ELR (cell line): ENCODE measurements at places on chromosomes 2 and 18.
A peak's percentile ranks its signal among the peaks of the same experiment; 100 is the strongest.

DNA sequence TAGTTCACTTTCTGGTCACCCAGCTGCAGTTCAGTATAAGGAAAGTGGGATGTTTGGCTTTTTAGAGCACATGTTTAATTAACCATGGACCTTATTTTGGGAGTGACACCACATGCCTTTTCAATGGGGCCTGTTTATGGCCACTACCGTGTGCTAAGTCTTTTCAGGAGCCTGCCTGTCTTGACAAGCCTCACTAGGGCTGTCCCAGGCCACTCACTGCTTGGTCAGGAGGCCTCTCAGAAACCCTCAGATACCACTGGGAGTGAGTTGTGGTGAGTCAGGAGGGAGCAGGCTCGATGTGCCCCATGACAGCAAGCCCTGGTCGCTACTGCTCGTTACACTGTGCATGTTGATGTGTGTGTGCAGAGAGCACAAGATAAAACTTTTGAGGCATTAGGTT is 123.0 kb downstream of the MAP4K4 start:
- DNase-seq: peak; percentile 95

DNA sequence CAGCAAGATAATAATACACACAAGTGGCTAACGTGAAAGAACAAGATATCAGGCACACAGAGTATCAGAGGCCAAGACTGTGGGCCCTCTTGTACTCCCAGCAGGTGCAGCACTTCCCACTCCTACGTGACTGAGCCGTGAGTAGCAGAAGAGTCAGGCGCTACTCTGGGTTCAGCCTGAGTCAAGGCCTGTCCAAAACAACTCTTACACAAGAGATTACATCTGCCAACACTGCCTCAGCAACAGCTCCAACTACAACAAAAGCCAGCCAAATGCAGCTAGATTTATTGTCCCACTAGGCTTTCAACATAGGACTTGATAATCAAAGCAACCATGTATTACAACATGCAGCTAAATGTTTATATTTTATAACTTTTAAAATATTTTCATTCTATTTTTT is 56.2 kb downstream of the ITSN2 start:
- DNase-seq: peak; percentile 32

GRCh38 chr18:67478249-67478648 is 38.3 kb downstream of the DSEL start:
- DNase-seq: no peak

- no peak for DNase-seq
Observed at GRCh38 chr2:239327536-239328350, 73.1 kb downstream of the HDAC4 start.

DNA sequence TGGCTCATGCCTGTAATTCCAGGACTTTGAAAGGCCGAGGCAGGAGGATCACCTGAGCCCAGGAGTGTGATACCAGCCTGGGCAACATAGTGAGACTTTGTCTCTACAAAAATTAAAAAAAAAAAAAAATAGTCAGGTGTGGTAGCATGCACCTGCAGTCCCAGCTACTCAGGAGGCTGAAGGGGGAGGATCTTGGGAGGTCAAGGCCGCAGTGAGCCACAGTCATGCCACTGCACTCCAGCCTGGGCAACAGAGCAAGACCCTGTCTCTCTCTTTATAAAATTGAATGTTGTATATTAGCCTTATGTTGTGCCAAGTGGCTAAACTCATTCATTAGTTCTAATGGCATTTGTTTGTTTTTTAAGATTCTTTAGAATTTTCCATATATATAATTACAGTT is 207.7 kb upstream of the COPS8 start:
- DNase-seq: no peak

- no peak for DNase-seq
Observed at GRCh38 chr18:77619525-77619924, 369.9 kb downstream of the GALR1 start.

GRCh38 chr18:24875286-24875685 is 414.8 kb downstream of the HRH4 start:
- DNase-seq: no peak

- DNase-seq: no peak
Observed at GRCh38 chr18:905948-906415, 1.3 kb downstream of the ADCYAP1 start.

- DNase-seq: no peak
Observed at GRCh38 chr2:61044636-61045035, 21.0 kb upstream of the SANBR start.

- DNase-seq: no peak
Observed at GRCh38 chr2:189536830-189537229, 43.8 kb downstream of the SLC40A1 start.

- no peak for DNase-seq
Observed at GRCh38 chr2:234691214-234691575, 194.3 kb upstream of the ARL4C start.

DNA sequence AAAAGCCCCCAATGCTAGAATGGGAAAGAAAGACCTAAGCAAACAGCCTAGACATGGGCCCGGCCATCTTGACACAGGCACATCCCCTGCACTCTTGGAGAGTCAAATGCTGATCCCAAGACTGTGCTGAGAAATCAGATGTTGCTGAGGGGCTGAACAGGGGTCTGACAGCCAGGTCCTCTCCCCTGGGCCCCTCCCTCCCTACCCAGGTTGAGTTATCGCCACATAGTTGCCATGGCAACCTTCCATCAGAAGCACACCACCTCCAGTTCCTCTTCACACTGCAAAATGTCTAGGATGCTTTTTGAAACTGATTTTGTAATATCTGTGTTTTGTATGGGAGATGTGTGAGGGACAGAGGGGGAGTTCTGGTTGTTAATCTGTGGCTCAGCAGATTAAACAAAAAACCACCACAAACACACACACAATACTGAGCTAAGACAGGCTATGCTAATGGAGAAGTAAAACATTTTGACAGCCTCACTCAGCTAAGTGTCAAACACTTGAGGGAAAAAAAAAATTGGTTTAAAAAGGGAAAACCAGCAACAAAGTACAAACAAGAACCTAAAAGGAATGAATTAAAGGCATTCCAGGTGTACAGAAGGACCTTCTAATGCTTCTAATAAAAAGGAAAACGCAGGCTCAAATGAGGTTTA is 88.2 kb downstream of the TMEM163 start:
- no peak for DNase-seq

GRCh38 chr2:235940330-235940729 is 227.9 kb downstream of the GBX2 start:
- peak; percentile 69 for DNase-seq

- peak; percentile 15 for DNase-seq
Observed at GRCh38 chr2:169361706-169362117, 622 bp downstream of the LRP2 start.

DNA sequence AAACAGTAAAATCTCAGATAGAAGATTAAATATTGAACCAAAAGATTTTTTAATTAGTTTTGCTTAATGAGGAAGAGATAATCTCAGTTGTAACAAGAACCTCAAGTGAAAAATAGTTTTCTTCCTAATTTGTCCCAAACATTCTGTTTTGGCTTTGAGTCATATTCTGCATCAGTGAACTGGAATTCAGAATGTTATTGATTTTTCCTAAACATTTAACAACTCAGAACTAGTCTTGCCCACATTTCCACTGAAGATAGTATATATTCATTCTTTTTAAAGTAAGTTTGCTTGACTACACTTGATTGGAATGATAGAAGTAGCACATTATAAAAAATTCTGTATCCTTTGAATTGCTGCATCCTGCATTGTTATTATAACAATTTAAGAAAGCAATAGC is 85.7 kb upstream of the UGP2 start:
- peak; percentile 74 for DNase-seq

GRCh38 chr2:119071476-119071875 is 87.1 kb downstream of the C1QL2 start:
- DNase-seq: no peak

GRCh38 chr2:186968277-186968676 is 119.3 kb upstream of the ZSWIM2 start:
- no peak for DNase-seq

DNA sequence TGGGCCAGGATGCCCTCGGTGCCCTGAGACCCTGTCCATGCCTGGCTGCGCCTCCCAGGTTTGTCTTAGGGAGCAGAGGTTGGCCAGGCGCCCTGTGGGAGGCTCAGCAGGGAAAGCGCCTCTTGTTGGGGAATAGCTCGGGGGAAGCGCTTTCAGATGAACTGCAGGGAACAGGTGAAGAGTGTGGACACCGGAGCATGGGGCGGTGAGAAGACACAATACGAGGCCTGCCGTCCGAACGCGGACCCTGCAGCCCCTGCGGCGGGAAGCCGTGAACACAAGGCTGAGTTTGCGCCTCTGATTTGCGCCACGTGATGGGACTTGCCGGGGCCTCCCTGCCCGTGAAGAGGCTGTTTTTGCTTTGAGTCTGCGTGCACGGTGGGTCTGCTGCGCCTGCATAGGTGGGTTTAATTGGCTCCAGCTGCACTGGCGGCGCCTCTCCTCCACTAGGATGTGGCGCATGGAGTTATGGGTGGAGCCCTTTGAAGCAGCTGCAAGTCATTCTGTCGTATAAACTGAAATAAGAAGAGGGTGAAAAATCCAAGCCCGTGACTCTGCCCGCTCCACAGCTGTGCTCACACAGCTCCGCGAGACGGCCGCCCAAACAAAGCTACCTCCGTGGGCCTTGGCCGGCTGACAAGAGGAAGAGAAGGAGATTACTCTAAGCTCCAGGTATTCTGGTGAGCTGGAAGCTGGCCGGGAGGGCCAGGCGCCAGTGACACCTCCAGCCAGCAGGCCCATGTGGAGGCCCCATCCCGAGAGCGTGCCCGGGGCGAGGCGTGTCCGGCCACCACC is 103.5 kb upstream of the CTDP1 start:
- no peak for DNase-seq

DNA sequence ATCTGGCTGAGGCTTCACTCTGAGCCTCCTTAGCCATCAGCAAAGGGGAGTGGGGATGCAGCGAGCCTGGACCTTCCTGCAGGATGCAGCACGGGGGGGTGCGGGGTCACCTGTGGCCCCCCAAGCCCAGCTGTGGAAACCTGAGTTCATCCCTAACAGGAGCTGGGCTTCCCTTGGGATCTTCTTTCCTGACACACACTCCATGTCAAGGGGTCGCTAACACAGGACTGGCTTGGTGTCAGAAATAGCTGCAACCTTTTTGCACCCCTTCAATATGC is 174.7 kb downstream of the RTP5 start:
- no peak for DNase-seq

DNA sequence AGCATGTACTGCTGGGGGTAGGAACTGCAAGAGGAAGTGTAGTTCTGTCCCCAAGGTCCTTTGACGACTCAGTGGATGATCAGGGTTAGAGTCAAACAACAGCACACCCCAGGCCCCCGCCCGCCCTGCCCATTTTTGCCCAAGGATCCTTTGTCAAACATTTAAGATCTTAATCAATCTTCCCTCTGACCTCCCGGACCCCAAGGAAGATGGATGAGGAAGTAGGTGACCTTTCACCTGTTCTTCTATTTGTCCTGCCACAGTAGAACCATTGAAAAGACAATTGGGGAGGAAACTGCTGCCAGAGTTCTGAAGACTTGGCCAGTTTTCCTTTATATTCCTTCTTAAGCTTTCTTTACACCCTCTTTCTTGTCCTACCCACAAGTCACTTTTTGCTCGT is 12.1 kb downstream of the EPHA4 start:
- no peak for DNase-seq

DNA sequence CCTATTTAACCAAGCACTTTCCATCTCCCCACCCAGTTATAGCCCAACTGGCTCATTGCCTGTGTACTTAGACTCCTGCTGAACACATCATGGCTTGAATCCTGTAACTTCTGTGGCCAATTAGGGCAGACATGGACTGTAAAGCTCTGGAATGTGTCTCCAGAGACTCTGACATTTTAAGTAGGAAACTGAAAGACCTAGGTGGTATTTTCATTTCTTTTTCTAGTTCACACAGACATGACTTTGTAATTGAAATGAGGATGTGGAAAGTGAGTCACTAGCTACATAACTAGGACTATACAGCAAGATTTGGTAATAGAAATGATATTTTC is 12.2 kb downstream of the DOK1 start:
- peak; percentile 85 for DNase-seq

- no peak for DNase-seq
Observed at GRCh38 chr2:72028351-72028995, 119.2 kb downstream of the CYP26B1 start.

GRCh38 chr2:162473-163382 is 101.1 kb downstream of the SH3YL1 start:
- DNase-seq: no peak

- DNase-seq: no peak
Observed at GRCh38 chr2:47297767-47298425, 105.1 kb upstream of the MSH2 start.

- no peak for DNase-seq
Observed at GRCh38 chr18:61891894-61892293, 913 bp downstream of the RNF152 start.

GRCh38 chr18:63619661-63620060 is 24.4 kb downstream of the SERPINB4 start:
- no peak for DNase-seq

- no peak for DNase-seq
Observed at GRCh38 chr2:136809998-136810397, 44.7 kb downstream of the THSD7B start.

DNA sequence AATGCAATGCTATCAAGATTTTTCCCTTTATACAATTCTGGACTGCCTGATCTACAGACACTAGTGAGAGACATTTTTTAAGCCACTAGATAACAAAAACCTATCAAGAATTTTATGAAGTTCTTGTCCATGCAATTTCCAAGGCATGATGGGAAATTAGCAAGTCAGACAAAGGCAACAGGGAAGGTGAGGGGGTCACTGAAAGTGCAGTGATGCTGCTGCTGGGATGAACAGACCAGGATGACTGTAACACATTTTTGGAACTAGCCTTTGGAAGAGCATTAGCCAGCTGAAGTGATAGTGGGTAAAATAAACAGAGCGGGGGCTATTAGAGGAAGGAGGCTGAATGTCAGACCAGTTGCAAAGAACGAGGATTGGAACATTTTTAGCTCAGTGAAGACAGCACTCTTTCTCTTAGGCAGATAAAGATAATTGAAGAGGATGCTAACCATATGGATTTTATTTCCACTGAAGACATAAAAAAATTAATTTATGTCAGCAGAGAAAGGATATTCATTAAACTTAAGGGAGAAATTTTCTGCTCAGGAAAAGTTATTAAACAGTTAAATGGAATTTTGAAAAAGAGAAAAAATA is 17.9 kb downstream of the NRXN1 start:
- DNase-seq: no peak

GRCh38 chr2:37645362-37645761 is 26.1 kb downstream of the CDC42EP3 start:
- peak; percentile 77 for DNase-seq

GRCh38 chr18:68445136-68445535 is 269.8 kb downstream of the TMX3 start:
- DNase-seq: no peak
